Progenitor cell of endocrine pancreas (in vitro differentiated cells): ENCODE measurements at places on chromosomes 3 and 15.

DNA sequence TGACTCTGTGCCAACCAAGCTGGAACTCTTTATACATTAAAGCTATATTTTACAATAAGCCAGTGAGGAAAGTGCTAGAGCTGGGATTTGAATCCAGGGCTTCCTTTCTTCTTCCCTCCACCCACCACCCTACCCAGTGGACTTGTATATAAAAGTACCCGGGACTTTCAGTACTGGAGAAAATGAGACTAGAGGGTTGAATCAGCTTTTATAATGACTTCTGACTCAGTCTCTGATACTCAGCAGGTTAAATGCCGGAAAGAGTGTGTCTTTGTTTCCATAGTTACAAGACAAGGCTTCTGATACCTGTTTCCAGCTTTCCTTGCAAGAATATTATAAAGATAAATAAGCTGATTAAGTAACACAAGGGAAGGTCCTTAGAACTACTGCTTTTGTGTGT, 80.9 kb downstream of the FRMD4B start:
- no peak for DNase-seq

GRCh38 chr3:108485146-108485545, 25.2 kb downstream of the MYH15 start:
- DNase-seq = no peak

GRCh38 chr3:110307065-110307809, 764.4 kb upstream of the NECTIN3 start:
- DNase-seq = no peak

DNA sequence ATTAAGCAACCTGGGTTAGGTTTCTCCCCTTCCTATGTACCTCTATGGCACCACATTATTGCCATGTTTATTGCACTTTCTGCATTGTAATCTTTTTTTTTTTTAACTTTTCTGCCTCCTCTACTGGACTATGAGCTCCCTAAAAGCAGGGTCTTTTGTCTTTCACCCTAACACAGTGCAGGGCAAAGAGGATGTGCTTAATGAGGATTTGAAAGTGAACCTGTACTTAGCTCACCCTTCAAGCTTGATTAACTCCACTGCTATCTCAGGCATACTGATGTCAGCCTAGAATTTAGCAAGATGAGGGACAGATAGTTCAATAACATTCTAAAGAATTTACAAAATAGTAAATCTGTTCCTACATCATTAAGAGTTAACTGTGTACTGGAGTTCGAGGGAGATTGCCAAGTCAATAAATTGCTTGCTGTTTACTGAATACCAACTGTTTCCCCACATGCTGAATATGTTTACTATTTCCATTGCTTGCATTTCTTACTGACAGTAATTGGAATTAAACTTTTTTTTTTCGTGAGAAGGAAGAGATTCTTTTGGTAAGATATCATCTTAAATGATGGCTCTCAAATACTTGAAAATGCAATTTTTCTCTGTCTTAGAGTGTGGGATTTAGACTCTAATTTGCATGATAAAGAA, 15.7 kb upstream of the PPARG start:
- no peak for DNase-seq

DNA sequence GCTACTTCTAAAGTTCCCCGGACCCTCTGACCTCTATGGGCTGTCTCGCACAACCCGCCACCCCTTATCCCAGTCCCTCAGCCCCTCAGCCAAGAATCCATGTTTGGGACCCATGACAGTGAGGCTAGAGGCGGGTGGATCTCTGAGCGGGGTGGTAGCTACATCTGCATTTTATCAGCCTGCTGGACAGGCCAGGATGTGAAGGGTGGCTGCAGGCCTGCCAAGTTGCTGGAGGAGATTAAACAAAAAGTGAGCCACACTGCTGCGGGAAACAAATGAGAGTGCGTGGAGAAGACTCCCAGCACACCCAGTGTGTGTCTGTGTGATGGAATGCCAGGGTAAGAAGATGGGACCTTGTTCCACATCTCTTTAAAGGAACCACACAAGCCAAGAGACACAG, 51.1 kb upstream of the SPATA12 start:
- no peak for DNase-seq

GRCh38 chr3:40827226-40827625, 302.5 kb downstream of the ZNF621 start:
- DNase-seq = no peak

- DNase-seq = no peak
These were observed 11.4 kb downstream of the SPRED1 start for GRCh38 chr15:38263996-38264395.

- DNase-seq = no peak
These were observed 376.8 kb downstream of the EDEM1 start for GRCh38 chr3:5564278-5564666.

DNA sequence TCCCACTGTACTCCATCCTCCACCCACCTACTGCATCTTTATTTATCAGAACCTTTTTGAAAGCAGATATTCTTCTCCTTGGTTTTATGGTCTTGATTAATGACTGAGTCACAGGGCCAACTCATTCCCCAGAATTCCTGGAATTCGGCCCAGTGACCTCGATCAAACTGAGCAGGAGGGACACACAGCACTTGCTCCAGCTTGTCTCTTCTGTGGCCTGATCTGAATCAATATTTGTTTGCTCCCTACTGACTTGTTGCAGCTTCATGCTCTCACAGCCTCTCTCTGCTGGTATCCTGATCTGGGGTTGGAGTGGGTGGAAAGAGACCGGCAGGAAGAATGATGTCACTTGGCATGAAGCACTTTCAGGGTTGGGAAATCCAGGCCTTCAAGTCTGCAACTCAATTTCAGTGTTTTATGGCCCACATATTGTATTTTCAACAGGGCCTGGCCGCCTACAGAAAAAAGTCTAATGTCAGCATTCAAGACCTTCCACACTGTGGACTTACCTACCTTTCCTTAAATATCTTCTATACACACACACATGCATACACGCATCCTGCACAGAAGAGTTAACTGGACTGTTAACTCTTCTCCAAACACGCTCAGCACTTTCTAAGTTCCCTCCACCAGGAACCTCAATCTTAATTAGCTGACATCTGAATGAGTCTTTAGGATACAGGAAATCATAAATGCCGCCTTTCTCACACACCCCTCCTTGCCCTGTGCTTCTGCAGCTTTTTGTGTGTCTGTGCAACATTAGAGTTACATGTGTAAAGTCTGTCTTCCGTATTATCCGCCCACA, 4.6 kb downstream of the ANXA2 start:
- no peak for DNase-seq

DNA sequence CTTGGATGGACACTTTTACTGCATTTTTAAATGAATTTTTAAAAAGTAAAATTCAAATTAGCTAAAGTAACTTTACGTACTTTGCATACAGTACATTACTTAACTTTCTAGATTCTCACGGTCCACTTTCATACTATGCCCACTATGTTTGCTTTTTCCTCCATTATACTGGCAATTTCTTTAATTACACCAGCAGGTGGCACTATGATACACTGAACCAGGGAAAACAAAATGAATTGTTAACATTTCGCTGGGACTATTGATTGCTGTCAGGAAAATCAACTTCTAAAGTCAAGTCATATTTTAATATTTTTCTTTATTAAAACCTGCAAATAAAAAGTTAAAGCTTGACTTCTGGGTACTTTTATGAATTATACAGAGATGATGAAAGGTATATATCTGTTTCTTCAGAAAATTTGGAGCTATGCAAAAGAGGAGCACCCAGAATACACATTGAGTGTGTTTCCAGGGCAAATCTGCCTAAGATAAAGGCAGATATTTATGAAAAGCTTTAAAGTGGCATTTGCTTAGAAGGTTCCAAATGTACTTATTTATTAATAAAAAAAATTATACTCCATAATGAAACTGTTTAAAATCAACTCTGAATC, 21.8 kb upstream of the POU1F1 start:
- DNase-seq = no peak

- no peak for DNase-seq
These were observed 598.3 kb upstream of the ZNF385D start for GRCh38 chr3:22349215-22349851.
